ENCODE measurements at places on chromosomes 4 and X.
A peak's percentile ranks its signal among the peaks of the same experiment; 100 is the strongest.

- no peak for DNase-seq
Observed at GRCh38 chr4:6527683-6528595, 47.0 kb upstream of the MAN2B2 start.

DNA sequence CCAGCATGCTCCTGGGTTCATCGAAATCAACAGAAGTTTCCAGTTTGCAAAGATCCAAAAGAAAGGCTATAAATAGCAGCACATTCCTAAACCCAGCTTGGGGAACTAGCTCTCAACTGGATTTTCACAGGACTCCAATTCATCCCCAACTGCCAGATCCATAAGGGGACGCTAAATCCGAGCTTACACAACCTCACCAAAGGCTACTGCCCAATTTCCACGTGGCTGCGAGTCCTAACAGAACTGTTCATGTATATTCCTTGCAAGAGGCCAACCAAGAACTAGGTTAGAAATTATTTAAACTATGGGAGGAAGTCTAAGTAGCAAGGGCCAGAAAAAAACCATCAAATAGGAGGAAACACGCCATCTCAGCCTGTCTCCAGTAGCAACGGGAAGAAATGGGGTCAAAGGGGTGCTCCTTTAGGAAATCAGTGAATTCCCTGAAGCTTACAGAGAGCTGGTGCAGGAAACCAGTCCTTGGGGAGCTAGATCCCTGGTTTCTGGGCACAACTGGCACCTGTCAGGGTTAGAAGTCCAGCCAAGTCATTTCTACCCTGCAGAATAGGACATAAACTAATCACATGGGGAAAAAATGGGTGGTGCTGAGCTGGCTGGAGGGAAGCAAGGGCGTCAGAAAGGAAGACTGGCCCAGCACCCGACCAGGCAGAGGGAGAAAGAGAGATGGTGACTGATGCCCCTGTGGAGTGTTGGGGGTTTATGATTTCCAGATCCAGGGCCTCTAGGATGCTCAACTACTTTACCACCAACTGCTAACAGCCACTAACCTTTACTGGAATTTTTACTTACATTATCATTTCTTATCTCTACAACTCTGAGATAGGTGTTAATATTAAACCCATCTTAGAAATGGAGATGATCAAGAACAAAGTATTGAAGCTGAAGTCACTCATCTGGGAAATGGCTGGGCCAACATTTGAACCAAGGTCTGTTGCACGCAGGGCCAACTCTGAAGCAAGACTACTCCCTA, 20.5 kb downstream of the RELL1 start:
- no peak for DNase-seq

- DNase-seq: peak; percentile 76
Observed at GRCh38 chr4:140095694-140096482, 58.1 kb downstream of the MAML3 start.

- peak; percentile 48 for DNase-seq
Observed at GRCh38 chr4:112517067-112517634, 1.2 kb upstream of the NEUROG2 start.

DNA sequence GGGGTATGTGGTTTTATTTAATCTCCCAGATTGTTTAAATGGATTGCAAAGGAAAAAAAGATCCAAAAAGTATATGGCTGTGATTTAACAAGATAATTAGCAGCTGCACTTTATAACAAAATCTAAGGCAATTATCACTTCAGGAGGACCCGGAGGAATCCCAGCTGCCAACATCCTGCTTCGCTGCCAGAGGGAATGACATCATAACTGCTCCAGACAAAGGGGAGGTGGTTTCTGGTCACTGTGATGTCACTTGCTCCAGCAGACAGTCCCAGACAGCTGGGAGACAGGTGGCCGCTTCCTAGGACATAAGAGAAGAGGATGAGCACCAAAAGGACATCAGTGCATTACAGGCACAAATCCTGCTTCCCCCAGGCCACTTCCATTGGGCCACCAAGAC, 371.0 kb downstream of the BCOR start:
- no peak for DNase-seq

DNA sequence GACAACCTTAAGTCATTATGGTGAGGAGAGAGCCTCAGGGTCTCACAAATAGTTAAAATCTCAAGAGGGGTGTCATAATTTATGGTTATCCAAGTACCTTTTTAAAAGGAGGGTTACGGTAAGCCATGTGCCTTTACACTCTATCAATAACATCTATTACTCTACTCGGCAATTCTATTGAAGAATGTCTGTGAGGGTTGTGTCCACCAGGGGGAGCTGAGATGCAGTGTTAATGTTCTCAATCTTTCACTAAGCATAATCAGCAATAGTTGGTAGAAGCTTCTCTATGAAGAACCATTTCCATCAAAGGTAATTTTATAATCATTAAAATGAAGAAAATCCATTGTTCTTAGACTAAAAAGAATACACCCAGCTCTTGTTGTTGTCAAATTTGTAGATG, 457.4 kb downstream of the CENPC start:
- peak; percentile 37 for DNase-seq

DNA sequence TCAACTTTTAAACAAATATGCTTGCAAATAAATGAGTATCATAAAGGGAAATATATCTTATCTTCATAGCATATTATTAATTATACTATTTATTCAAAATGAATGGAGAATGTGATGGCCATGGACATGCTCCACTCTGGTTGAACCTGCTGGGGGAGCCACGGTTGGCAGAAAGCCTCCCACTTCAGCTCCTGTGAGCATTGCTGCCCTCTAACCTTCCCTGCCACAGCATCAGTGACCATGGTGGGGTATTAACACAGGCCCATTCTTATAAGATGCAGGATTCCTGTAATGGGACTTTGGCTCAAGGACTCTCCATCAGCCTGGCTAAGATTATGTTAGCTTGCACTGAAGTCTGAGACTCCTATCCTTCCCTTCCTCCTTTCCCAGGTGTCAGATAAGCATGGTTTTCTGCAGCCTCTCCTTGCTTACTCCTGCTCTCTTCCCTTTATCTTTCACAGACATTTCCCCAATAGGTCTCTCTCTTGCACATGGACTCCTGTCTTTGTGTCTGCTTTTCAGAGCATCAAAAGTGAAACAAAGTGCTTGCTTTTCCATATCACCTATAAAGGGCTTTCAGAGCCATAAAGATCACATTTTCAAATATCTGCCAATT, 4.9 kb upstream of the ABRAXAS1 start:
- DNase-seq: no peak

DNA sequence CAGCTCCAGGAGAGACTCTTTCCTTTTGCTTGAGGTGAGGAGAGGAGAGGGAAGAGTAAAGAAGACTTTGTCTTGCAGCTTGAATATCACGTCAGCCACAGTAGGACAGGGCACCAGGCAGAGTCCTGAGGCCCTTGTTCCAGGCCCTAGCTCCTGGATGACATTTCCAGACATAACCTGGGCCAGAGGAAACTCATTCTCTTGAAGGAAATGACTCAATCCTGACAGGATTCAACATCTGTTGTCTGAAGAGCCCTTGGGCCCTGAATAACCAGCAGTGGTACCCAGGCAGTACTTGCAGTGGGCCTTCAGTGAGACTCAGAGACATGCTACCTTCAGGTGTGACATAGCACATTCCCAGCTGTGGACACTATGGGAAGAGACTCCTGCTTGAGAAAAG, 62.8 kb downstream of the FGF16 start:
- no peak for DNase-seq

GRCh38 chr4:78131403-78131802, 74.3 kb downstream of the FRAS1 start:
- DNase-seq: no peak

GRCh38 chrX:153226344-153227185, 47.5 kb downstream of the MAGEA1 start:
- DNase-seq: peak; percentile 31

GRCh38 chrX:31555506-31555905, 483.7 kb upstream of the FTHL17 start:
- no peak for DNase-seq

- DNase-seq: no peak
Observed at GRCh38 chrX:39189431-39189830, 388.2 kb downstream of the MID1IP1 start.

DNA sequence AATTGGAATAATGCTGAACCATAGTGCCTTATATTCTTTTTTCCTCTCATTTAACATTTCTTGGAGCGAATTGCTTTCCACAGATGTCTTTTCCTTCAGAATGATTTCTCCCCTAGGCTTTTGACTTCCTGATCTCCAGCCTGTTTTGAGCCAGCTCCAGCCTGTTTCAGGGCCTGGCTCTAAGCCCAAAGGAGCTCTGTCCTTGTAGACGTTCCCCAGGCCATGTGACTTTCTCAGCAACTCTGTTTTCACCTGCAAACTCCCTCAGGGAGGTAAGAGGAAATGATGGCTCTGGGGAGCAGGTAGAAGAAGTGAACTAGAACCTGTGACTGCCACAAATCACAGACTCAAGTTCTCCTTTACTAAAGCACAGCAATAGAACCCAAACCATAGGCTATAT, 89.1 kb downstream of the AKAP4 start:
- DNase-seq: no peak

GRCh38 chr4:67687636-67688035, 13.3 kb downstream of the UBA6 start:
- no peak for DNase-seq

DNA sequence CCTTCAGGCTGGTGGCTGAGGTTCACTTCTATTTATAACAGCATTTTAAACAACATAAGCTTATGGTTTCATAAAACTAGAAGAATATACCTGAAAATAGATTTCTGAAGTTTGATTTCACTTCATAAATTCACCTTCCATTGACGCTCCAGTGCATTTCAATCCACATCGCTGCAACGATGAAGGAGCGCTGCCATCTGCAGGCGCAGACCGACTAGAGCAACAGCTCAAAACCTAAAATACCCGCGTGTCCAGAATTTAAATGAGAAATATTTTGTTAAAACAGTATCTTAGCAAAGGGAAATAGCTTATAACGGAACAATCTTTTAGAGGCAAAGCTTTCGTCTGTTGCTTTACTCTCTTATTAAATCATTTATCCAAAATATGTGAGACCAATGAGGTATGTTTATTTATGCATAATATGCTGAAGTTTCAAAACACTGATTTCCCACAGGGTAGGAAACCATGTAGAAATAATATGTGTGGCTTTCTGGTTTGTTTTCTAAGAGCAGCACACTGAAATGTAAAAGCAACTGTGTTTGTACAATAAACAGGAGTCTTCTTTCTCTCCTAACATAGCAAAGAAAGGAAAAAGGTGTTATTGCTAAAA, 816.4 kb upstream of the FRG1 start:
- DNase-seq: no peak

GRCh38 chr4:28443801-28444412, 1583.3 kb downstream of the STIM2 start:
- DNase-seq: no peak

DNA sequence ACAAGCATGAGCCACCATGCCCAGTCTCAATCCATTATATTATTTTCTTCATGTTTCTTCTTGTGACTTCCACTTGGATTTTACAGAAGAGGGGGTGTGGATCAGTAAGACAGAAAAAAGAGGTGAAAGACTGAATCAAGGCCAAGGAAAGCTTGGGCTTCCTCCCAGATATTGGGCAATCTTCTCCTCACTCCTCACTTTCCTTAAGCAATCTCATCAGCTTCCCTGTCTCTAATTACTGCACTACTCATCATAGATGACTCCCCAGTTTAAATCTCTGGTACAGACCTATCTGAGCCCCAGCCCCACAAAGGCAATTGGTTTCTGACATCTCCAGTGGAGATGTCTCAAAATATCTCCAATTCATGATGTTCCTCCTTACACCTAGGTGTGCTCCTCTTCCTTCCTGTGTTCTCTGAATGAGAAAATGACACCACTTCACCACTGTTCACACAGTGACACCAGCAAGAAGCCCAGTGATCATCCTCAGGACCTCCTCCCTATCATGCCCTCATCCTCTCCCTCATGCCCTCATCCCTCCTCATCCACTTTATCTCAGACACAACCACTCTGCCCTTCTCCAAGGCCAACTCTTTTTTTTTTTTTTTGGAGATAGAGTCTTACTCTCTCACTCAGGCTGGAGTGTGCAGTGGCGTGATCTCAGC, 44.8 kb upstream of the HERC6 start:
- DNase-seq: no peak

DNA sequence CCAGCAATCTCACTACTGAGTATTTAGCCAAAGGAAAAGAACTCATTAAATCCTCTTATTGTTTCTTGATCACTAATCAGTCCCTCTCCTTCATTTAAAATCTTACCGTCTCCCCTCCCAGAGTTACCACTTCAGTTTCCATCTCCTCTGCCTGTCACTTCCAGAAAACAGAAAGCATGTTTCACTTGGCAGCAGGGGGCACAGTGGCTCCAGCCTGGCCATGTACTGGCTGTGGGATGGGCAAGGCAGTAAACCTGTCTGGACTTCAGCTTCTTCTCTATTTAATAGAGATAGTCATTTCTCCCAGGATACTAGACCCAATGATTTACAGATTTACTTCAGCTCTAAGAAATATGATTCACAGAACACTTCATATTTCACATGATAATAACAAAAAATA, 63.2 kb downstream of the CD40LG start:
- no peak for DNase-seq

DNA sequence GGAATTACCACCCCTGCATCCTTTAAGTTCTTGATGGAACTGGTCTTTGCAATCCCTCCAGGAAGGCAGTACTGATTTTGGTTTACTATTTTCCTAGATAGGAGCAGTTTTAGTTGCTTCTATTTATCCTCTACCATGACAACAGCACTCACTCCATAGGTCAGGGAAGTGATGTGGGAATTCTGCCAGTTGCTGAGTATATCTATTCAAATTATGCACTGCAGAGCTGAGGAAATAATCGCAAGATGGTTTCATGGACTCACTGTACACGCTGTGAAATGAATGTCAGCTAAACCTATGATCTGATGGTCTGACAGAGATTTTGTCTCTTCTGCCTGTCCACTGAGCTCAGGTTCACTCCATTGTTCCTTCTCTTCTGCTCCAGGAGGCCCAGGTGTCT, 135.8 kb downstream of the FAAH2 start:
- DNase-seq: no peak

GRCh38 chrX:100409610-100410590, at the start of gene PCDH19:
Gene PCDH19, minus strand, starts transcription at chrX:100410273. Its CDS starts 1,676 bp downstream, at chrX:100408597.
- peak; percentile 60 for DNase-seq

GRCh38 chrX:108304210-108304609, 134.0 kb downstream of the COL4A6 start:
- no peak for DNase-seq

- no peak for DNase-seq
Observed at GRCh38 chr4:54909961-54910360, 215.4 kb downstream of the KDR start.

Measured in activated T-cell treated with anti-CD3 and anti-CD28 coated beads, Interleukin-2, amount 50 U/mL, for 48 hours (primary cell).